ENCODE measurements at places on chromosomes 2 and 18. TPM values are rescaled to one million over a fixed set of nuclear protein-coding genes. Genes with fewer than 3 reads are reported as not detected.

DNA sequence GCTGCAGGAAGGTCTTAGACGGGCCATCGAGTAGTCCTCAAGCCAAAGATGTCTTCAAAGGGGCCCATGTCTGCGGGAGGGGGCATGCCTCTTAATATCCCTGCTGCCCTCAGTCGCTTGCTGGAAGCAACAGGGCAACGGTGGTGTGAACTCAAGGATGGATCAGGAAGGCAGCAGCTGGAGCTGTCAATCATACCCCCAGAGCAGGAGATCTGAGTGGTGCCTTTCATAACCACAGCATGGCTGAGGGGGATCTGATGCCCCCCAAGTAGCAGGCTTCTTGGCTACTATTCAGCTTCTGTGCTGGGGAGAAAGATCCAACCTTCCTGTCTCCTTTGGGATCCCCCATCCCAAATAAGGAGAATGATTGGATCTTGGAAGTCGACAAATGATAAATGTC lies 46.4 kb downstream of the INSIG2 start:
- no peaks in the 10 kb centered on the region for H3K4me1 ChIP-seq
- no peaks in the 10 kb centered on the region for H3K27me3 ChIP-seq
- no peak overlapping the region for H3K27ac ChIP-seq
- H3K4me3 ChIP-seq, result no peak overlapping the region

DNA sequence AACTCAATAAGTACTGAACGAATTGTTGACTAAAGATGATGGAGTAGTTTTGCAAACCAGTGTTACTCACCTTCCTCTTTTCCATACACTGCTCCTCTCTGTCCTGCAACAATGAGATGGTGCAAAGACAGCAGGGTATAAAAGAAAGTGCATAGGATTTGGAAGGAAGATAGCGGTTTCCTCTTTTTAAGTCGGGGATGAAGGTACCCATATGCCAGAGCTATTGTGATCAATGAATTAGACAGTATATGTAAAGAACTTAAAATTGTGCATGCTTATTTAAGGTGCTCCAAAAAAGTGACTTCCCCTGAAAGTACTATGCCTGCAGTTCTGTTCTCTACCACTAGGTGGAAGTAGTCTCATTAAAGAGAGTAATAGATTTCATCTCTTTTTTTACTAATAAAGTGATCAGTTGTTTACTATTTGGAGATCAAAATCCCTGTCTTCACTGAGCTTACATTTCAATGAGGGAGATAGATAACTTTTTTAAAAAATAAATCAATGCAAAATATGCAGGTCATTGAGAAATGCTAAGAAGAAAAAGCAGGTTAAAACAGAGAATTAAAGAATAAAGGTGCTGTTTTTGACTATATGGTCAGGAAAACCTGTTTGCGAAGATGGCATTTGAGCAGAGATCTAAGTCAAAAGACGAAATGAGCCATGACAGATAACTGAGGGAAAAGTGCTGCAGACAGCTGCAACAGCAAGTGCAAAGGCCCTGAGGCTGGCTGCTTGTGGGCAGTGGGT lies 339.7 kb upstream of the SLC14A2 start:
- no peaks in the 10 kb centered on the region for H3K36me3 ChIP-seq
- H3K27me3 ChIP-seq, result no peaks in the 10 kb centered on the region
- DNase-seq, result no peak
- no peak overlapping the region for H3K27ac ChIP-seq

Gene EMILIN2
- 8.1 TPM for total RNA-seq

Gene NFU1
- total RNA-seq, result 18.0 TPM

Gene HOXD10
- 0.59 TPM for total RNA-seq

All from suprapubic skin (tissue), 4 donors.